ENCODE measurements at places on chromosomes 1 and 21.

- no peak for DNase-seq
Observed at GRCh38 chr21:45539046-45539795, 3.0 kb downstream of the SLC19A1 start.

DNA sequence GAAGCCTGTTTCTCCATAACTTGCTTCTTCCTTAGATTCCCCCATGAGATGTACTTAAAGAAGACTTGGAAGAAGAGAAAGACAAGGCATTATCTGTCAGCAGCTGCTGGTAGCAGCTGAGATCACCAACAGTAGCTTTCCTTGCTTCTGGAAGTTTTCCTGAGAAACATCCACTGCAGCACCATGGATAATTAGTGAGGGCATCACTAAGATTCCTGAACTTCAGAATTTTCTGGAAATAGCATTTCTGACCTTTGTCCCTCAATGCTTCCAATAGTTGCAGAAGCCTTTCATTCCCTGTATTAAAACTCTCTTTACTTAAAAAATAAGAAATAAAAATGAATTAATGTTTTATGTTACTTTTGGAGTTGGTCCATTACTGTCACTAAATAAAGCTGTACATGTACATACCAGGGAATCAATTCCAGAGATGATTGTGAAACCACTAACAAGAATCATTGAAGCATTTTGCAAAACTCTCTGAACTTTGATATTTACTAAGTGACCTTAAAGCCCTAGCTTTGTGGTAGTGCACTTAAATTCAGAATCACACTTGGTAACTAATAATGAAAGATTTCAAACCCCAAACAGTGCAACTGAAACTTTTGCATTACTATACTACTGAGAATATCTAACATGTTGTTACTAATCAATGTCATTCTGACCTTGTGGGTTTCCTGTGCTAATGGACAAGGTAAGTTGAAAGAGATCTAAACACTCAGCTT lies at the start of gene CFHR4:
CFHR4 (plus strand) TSS at position 538 of the 725 bp plus-strand sequence; CDS start at position 637, 99 bp downstream.
- DNase-seq: no peak

DNA sequence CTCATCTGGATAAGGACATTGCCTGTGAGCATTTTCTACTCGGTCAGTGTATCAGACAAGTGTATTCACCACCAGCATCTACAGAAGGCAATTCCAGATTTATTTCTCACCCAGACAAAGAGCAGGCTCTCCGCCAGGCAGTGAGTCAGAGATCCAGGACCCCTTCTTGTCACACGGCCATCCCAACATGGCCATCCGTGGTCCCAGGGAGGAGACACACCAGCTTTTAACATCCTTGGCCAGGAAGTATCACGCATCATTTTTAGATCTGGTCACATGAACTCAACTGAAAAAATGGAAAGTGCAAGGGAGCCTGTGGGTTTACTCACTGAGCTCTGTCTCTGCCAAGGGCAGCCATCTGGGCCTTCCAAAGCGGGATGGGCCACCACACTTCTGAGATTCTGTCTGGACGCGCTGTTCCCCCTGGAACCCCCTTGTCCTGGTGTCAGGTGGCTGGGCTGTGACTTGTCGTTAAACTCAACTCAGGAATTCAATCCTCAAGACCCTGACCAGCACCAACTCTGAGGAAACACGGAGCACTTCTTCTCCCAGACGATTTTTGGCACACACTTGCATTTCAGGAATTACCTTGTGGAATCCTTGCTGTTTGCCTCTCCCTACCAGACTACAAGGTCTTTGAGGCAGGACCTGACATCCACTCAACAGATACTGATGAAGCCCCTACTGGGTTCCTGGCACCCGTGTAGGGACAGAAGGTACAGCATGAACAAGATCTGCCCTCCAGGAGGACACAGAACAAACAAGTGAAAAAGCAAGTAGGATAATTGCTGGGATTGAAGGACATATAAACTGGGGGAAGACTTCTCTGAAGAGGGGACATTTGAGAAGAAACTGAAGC lies 21.6 kb upstream of the CCSAP start:
- DNase-seq: no peak

- DNase-seq: no peak
Observed at GRCh38 chr1:96474985-96475743, 246.4 kb upstream of the PTBP2 start.

DNA sequence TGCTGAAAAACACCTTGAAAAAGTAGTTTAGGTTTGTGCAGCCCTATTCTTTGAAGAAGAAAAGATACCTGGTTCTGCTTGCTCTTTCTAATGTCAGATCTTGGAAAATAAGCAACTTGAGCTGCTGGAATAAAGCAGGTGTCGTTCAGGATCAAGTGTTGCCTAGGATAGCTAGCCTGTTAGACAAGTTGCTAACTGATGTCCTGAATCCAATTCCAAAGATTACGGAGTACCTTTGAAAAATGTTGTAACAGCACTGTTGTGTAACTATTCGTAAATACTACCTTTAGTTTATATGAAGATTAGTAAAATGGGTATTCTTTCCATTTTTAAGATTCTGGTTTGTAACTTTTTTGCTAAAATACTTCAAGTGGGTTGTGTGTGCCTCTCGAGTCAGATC lies 151.5 kb downstream of the CLEC20A start:
- no peak for DNase-seq

DNA sequence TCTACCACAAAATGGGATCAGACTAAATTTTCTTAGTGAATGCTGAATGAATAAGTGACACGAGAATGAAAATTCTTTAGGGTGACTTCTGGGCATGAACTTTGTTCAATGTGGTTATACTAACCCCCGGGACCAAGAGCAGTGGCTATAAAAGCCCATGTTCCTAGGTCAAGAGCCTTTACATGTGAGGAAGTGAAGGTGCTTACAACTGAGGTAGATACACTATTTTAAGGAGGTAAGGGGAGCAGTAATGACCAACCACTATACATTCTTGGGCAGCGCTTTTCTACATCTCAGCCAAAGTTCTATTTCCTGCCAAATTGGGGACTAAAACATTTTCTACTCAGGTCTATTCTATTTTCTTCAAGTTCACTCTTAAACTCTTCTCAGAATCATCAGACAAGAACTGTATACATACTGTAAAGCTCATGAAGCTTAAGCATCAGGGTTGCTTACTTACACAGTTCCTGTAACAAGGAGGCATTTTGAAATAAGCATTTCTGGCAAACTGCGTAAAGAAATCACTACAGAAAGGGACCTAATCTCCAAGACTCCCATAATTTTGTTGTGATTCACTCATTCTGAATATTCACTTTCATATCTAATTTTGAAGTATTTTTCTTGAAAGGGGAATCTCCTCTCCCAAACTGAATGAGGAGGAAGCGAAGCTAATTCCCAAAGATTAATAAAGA lies 8.5 kb upstream of the ARHGAP29 start:
- no peak for DNase-seq

DNA sequence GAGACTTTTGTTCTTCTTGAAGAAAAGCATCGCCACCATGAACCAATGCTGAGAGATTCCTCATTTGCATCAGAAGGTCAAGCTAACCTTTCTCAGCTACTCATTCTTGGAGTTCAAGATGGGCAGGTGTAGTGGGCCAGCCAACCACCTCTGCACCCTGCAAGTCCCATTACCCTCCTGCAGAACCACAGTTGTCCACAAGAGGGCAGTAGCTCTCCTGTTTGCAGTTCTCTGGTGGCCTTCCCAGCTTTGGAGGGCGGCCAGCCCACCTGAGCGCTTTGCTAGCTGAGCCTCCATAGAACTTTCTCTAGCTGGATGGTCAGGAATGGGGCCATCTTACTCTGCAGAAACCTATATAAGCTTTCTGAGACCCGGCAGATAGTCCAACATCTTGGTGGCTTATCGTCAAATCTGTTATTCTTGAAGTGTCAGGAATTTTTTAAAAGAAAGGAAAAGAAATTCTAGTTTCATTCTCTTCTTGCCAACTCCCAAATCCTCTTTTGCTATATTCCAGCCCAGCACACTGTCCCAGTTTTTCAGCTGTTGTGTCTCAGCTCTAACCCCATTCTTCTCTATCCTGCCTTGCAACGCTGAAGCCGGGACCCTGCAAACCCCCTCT lies 11.0 kb upstream of the LMX1A start:
- DNase-seq: no peak

GRCh38 chr1:228471762-228472398 lies 15.3 kb upstream of the RNF187 start:
- no peak for DNase-seq

DNA sequence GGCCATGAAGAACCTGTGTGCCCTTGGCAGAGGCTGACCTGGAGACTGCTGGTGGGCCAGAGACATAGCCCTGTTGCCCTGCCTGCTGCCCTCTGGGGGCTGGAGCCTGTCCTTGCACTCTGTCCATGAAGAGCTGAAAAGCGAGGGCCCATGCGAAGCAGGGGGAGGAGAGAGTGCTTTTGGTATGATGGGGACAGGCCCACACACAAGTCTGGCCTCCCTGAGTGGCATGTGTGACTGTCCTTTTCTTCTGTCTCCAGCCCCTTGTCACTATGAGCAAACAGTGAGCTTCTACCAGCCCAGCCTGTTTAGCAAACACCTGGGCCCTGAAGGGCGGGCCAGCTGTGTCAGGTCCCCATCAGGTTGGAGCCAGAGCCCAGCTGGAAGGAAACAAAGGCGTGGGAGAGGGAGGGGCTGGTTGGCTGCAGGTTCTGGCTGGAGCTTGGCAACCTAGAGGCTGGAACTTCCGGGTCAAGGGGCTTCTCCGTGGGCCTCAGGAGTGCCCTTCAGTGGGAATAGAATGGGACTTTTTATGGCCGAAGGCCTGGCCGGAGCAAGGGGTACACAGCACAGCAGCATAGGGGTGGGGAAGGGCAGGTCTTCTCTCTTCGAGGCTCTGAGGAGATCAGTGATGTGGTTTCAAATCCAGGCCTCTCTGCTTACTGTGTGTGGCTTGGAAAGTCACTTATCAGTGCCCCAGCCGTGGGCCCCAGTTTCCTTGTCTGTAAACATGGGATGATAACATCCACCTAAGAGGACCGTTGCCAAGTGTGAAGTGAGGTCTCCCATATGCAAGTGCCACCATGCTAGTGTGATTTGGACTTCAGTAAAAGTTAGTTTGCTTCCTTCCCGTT lies 14.3 kb downstream of the QSOX1 start:
- DNase-seq: no peak

GRCh38 chr1:63042278-63042677 lies 258.3 kb downstream of the ATG4C start:
- DNase-seq: no peak

GRCh38 chr1:34380526-34381124 lies 203.9 kb downstream of the C1orf94 start:
- DNase-seq: no peak

DNA sequence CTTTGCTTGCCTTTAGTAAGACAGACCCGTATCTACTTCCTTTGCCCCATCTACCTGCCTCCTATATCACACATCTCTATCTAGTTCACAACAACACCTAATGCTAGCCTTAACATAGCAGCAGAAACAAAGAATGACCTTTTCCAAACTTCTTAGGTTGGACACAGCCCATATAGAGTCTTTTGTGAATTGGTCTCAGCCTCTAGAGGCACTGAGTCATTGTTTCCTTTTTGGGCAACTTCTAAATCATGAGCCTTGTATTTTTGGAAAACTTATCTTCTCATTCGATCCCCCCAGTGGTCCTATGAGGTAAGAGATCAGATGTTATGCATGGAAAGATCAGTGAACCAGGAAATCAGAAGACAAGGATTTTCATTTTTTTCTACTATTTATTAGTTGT lies 679.4 kb upstream of the USP24 start:
- DNase-seq: no peak

GRCh38 chr1:42240966-42241755 lies 76.6 kb upstream of the GUCA2A start:
- DNase-seq: no peak

- DNase-seq: no peak
Observed at GRCh38 chr21:33254766-33255165, 11.4 kb upstream of the IL10RB start.

GRCh38 chr21:29091033-29091432 lies 17.6 kb upstream of the CCT8 start:
- DNase-seq: no peak

GRCh38 chr1:65170511-65171142 lies 22.6 kb downstream of the AK4 start:
- no peak for DNase-seq

- no peak for DNase-seq
Observed at GRCh38 chr1:234658138-234658537, 48.2 kb upstream of the IRF2BP2 start.

DNA sequence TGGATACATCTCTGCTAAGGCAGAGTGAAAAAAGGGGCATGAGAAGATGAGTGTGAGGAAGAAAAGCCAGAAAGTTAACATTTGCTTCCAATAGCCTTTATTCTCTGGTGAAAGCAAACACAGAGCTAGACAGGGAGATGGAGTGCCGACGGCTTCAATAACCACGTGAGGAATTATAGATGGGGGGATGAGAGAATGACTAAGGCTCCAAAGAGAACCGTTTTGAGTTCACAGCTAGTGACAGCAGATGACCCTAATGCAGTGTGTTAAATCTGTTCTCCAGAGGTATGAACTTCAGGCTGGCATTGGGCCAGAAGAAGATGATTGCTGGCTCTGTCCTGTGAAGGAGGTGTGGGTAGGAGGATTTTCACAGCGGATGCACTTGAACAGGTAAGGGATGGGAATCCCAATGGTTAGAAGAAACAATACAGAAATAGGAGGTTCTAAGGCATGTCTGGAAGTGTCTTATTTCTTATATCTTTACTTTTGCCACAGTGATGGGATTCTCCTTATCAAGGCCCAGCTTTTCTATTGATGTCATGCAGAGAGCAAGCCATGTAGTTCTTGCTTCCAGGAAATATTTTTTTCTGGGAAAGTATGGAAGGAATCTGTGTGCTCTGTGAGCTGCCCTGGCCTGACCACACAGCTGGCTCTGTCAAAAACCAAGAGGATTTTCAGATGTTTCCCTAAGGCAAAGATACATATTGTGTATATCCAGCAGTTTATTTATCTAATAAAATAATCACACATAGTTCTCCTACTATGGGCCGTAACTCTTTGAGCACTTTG lies 573.8 kb downstream of the LTN1 start:
- DNase-seq: no peak

DNA sequence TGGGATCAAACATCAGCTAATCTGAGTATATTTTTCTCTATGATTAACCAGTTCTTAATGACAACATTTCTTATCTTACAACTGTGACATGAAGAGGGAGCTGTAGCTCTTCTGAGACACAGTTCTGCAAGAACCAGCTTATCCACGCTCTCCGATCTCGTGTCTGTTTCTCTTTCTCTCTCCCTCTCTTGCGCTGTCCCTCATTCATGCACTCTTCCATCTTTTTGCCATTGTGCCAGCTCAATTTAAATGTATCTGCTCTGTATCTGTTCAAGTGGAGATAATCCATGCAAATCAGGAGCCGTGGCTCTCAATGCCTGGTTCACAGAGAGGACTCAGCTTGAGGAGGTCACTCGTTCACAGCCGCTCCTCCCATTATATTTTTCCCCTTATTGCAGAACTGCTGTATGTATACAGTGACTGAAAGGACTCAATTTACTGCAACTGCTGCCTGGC lies 494.7 kb upstream of the ADGRL2 start:
- peak; percentile 24 for DNase-seq

- no peak for DNase-seq
Observed at GRCh38 chr1:99369154-99369553, 104.9 kb downstream of the PLPPR4 start.

DNA sequence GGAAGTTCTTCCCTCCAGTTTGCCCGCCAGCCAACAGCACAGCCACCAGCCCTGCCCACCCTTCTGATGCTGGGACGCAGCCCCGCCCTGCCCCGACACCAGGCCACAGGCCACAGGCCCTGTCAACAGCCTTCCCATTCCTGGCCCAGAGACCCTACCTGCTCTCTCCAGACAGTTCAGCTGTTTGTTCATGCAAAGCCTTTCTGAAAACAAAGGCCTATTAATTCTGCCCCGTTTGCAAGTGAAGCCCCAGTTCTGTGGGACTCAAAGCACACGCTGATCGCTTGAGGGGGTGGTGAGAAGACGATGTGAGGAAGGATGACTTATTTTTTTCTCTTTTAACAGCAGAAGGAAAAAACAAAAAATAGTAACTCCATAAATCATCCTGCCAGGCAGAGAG lies 55.4 kb upstream of the KIF26B start:
- DNase-seq: no peak

All from brain pericyte (primary cell).